IMR-90 (cell line): ENCODE measurements at places on chromosomes 12 and 14. TPM values are rescaled to one million over a fixed set of nuclear protein-coding genes. Genes with fewer than 3 reads are reported as not detected.

The GALNT16 gene
- 0.89 and 1.5 TPM in 2 replicates for polyA plus RNA-seq

The NGB gene
- polyA plus RNA-seq, result not detected in 2 replicates

The CLECL1 gene
- not detected in 2 replicates for polyA plus RNA-seq

The SLC6A13 gene
- 0.10 TPM in 1 of 2 replicates, not detected in the other for polyA plus RNA-seq

The KRT84 gene
- not detected in 2 replicates for polyA plus RNA-seq

The PZP gene
- polyA plus RNA-seq, result not detected in 2 replicates

The CPM gene
- polyA plus RNA-seq, result 1.9 and 2.0 TPM in 2 replicates

The IFNG-AS1 gene
- polyA plus RNA-seq, result not detected in 2 replicates

The RNU7-1 gene
- polyA plus RNA-seq, result not detected in 2 replicates
